ENCODE measurements at places on chromosomes 3 and 15.

DNA sequence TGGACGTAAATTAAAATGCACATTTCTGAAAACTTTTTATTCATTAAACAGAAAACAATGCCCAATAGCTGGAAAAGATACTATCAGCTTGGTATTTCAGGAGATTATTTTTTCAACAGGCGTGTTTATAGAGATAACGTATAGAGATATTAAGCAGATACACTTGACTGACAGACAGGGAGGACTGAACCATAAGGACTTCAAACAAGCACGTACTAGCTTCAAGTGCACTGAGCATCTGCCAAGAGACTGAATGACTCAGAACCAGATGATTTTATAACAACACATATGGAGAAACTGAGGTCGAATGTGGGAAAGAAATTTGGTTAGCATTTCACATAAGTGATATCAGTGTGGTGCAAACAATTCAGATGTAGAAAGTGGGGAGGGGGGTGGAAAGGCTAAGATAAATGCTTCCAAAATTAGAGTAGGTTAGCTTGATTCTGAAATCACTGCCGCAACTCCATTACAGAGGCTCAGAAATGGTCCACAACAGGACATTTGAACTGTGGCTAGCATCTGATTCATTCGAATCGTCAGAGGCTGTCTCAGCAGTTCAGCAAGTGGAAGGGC, 103.5 kb downstream of the SEMA6D start:
- no peak for DNase-seq

DNA sequence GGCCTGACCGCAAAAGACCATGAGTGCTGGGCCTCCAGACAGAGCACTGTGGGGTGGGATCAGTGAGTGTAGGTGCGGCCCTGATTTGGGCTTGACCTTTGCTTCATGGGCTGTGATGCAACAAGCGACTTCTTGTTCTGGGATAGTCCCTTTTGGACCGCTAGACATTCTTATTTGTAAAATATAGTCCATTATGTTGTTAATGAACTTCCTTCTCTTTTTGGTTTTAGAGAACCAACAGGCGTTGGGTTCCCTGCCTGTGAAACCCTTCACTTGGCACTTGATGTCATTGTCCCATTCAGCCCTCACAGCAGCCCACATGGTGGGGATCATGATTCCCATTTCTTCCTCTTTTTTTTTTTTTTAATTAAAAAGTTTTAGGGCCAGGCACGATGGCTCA, 15.8 kb upstream of the TRH start:
- DNase-seq, result no peak

DNA sequence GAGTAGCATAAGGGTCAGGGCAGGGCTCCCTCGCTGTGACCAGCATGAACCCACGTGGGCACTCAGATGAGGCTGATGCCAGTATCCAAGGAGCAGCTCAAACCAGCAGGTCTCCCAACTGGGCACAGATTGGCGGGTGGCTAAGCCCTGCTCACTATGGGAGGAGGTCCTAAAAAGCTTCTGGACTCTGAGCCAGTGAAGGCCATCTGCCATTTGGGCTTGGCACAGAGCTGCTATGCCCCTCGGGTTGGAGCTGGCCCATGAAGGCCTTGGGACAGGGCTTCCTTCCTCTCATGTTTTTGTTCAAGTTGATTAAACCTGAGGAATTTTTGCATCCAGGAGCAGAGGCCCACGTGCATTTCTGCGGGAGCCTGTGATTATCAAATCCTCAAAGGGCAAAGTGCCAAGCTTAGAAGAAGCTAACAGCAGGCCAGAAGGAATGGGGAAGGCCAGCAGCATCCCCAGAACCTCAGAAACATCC, 4.3 kb upstream of the STRA6 start:
- DNase-seq, result no peak

DNA sequence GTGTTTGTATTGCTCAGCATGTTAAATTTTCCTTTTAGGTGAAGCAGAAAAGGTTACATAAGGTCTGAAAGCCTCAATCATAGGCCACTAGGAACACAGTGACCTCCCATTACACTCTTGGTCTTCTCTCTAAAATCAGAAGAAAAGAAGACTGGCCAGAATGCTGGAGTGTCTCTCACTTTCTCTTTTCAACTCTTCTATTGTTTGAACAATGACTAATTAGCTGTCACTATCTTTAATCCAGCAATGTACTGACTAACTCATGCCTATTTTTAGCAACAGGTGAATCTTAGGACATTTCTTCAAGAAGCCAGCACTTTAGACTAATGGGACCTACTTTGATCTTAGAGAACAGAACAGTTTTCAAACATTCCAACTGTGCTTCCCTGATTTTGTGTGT, 142.8 kb downstream of the TGFBR2 start:
- DNase-seq, result no peak

DNA sequence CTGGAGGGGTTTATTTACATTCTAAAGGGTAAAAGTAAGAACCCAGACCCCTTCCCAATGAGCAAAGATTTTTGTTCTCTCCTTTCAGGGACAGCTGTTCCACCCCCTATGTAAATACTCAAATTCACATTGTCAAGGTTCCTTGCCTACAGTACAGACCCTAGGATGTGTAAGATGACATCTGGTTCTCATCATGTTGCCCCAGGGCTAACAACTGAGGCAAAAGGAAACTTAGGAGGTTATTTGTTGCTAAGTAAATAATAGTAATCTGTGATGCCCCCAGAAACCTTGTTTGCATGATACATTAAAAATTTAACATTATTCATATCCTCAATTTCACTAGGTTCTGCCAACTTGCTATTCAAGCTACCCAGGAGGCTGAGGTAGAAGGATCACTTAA, 135.0 kb upstream of the CCNL1 start:
- DNase-seq, result no peak

DNA sequence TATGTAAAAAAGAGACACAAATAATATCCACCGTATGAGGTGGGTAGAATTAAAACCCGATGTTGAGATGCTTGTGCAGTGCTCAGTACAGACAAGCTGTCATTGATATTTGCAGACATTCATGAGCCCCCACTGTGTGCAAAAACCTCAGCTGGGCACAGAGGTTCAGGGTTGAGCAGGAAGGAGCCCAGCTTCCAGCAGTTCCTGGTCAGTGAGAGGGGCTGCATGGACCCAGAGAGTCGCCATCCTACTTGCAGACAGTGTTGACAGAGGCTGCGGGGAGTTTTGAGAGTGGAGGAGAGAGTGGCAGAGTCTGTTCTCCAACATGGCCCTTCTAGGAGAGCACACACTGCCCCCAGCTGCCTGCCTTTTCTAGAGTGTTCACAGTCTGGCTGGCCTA, 6.1 kb upstream of the LTF start:
- peak; percentile 57 for DNase-seq

- DNase-seq, result no peak
Measured at GRCh38 chr3:184391266-184391665, 11.4 kb downstream of the CHRD start.

DNA sequence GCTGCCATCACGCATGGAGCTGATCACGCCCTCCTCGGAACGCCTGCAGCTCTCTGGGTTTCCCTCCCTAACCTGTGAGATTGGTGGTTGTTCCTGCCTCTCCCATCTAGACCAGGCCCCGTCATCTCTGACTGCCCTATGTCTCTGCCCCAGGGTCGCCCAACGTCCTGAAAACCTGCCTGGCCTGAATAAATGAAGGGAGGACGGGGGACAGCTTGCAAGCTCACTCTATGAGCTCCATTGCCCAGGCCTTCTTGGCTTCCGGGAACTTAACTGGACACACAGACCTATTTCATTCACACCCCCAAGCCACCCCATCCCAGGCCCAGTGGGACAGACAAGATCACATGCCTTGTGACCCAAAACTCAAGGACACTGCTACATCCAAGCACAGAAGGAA, 274.2 kb downstream of the XXYLT1 start:
- DNase-seq, result peak; percentile 63

DNA sequence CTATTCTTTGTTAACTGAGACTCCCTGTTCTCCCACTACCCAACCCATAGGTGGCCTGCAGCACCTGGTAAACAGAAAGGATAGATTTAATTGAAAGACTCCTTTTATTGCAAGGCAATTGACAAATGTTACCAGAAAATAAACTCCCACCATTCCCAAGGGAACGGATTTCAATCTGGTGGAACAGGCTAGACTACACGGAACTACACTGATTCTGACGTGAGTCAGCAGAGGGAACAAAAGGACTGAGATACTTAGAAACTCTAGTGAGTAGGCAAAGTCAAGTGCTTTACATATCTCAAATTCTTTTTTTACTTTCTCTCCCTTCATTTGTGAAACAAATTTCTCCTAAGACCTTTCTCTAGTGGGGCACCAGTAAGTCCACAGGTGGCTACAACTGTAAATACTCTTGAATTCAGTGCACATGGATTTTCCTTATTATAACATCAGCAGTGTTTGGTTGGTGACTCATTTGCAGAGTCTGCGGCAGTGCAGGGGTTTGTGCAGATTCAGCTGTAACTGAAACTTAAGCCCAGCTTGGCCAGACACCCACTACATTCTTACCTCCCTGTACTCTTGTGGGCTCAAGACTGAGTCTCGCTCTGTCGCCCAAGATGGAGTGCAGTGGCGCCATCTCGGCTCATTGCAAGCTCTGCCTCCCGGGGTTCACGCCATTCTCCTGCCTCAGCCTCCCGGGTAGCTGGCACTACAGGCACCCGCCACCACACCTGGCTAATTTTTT, 34.3 kb upstream of the PLSCR2 start:
- DNase-seq, result no peak

GRCh38 chr15:98418122-98418521, 230.2 kb upstream of the IGF1R start:
- DNase-seq, result no peak

DNA sequence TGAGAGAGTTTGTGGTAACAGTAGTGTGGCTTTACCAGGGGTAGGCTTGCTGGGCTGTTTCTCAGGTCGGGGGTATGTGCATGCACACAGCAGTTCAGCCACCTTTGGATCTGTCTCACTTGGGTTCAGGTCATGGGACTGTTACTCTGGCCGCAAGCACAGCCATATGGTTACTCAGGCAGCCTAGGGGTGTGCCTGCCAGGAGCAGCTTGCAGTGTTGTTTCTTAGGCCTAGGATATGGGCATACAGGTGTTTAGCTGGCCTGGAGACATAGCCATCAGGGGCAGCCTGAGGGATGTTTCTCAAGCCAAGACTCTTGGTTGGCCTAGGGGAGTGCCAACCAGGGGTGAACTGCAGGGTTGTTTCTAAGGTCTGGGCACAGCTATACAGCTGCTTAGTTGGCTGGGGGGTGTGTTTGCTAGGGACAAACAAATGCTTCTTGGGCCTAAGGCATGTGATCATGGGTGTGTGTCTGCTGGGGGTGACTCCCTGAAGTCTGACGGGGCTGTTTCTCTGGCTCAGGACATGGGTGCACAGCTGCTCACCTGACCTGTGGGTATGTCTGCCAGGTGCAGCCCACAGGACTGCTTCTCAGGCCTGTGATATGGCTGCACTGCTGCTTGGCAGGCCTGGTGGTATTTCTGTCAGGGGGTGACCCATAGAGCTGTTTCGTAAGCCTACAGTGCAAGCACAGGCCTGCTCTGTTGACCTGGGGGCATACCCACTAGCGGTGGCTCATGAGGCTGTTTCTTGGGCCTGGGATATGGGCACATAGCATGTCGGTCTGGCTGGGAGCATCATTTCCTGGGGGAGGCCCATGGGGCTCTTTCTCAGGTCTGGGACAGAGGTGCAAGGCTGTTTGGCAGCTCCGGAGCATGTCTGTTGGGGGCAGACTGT, 168.0 kb upstream of the THRB start:
- DNase-seq, result no peak

GRCh38 chr15:54519577-54519976, 541.3 kb downstream of the UNC13C start:
- DNase-seq, result no peak

DNA sequence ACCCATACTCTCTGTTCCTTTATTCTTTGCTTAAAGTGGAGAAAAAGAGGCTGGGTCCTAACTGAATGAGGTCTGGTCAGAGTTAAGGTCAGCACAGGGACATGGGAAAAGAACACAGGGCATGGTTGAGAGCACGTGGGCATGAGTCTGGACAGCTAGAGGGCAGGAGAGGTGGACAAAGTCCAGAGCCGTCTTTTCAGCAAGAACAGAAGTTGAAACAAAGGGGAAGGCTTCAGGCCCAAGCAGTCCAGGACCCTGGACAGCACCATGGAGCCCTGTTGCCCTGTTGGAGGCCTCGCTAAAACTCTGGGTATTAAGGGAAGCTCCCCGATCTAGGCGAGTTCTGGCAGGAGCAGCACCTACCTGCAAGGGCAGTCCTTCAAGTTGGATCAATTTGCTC, 50.7 kb downstream of the XYLB start:
- DNase-seq, result no peak

- no peak for DNase-seq
Measured at GRCh38 chr3:187669675-187670504, at the start of gene SST. Gene SST (minus strand): TSS chr3:187670394. CDS start chr3:187670291, 103 bp downstream.

- DNase-seq, result no peak
Measured at GRCh38 chr15:43987924-43988323, 161.1 kb downstream of the WDR76 start.

GRCh38 chr3:32383136-32383711, 8.4 kb upstream of the CMTM7 start:
- DNase-seq, result no peak

GRCh38 chr3:108024146-108024850, 66.5 kb downstream of the CD47 start:
- no peak for DNase-seq

DNA sequence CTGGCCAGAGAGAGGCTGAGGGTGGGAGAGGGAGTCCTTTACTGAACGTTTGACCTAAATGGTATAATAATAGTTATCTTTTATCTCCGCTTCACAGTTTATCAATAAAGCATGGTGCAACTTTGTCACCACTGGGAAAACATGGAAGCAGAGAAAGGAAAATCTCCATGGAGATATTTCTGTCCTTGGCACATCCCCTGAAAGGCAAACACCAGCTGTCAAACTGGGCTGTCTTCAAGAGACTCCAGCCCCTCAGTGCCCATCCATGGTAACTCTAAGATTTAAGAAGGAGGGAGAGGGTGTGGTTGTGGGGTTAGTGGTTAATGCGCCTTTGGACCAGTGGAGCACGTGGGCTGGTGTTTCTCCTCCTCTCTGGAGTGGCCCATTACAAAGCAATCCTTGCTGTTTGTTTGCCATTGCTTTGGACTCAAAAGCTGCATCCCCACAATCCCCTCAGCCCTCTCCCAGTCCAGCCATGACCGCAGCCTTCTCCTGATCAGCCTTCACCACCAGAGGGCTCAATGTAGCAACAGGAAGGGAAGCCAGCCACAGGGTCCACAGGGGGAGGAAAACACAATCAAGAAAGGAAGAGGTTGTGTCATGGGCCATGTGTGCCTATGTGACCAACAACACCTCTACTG, 38.2 kb upstream of the FAM174B start:
- DNase-seq, result no peak

DNA sequence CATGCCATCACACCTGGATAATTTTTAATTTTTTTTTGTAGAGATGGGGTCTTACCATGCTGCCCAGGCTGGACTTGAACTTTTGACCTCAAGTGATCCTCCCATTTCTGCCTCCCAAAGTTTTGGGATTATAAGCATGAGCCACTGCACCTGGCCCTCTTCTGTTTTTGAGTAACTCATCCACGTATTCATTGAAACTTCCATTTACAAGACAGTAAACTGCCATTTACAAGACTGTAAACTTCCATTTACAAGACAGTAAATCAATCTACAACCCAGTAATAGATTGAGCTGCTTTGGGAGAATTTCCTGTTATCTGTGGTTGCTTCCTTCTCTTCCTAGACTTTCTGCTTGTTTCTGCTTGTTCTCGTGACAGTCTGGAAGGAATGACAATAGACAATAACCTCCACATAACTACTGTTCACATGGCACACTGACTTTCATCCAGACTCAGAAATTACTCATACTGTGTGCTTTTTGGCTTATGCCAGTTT, 114.7 kb upstream of the CCNL1 start:
- no peak for DNase-seq

GRCh38 chr3:71400986-71401451, 182.5 kb downstream of the FOXP1 start:
- DNase-seq, result no peak

Data from suprapubic skin (tissue), 4 donors.